ENCODE measurements at places on chromosomes 7 and 10.

- DNase-seq = peak; percentile 86
These were observed 10.7 kb downstream of the HBP1 start for GRCh38 chr7:107179326-107180164.

GRCh38 chr10:104099269-104099668, 13.6 kb upstream of the COL17A1 start:
- peak; percentile 78 for DNase-seq

DNA sequence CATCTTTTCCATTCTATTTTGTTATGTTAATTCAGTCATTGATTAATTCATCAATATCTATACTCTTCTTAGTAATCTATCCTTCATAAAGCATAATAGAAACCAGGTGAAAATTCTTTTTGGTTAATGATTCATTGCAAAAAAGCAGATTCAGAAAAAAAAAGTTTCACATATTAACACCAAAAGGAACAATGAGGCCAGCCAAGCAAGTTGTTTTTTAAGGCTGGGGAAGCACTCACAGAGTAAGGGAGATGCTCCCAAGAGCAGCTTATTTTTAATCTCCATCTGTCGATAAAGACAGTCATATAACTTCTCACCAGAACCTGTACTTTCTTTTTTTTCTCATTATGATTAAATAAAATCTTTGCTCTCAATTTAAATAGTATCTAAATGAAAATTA, 95.8 kb downstream of the CACNA2D1 start:
- DNase-seq = no peak

DNA sequence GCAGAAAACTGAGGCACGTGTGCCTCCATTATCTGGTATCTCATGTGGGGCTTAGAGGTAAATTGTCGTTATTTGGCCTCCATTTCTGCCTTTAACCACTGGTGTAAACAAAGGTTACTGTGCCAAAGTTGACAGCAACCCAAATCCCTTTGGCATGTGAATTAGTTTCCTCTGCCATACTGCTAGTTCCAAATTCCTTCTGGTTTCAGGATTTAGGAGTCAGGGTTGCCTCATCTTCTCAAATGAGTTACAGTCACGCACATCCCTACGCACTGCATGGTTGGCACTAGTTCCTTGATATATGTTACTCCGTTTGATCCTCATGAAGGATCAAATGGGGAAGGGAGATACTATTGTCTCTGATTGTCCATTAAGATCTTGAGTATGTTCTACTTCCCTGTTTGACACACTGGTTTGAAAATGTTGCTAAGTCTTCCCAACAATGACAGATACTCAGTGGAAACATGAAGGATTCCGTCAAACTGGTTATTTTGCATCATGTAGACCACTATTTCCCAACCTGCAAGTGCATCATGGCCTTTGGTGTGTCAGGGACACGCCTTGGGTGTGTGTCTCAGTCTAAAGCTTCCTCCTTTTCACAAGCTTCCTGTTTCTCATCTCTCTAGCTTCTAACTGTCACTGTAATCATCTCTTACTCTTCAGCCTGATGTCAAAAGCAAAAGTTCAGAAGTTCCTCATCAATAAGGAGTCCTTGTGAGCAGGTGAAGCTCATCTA, at the start of gene LIPN:
LIPN (plus strand) TSS at position 655 of the 736 bp plus-strand sequence. CDS start 1,386 bp downstream, outside the sequence.
- peak; percentile 94 for DNase-seq

- DNase-seq = no peak
These were observed 29.7 kb downstream of the OGDH start for GRCh38 chr7:44636041-44636584.

GRCh38 chr10:97676770-97677581, 10.1 kb downstream of the AVPI1 start:
- DNase-seq = peak; percentile 72

DNA sequence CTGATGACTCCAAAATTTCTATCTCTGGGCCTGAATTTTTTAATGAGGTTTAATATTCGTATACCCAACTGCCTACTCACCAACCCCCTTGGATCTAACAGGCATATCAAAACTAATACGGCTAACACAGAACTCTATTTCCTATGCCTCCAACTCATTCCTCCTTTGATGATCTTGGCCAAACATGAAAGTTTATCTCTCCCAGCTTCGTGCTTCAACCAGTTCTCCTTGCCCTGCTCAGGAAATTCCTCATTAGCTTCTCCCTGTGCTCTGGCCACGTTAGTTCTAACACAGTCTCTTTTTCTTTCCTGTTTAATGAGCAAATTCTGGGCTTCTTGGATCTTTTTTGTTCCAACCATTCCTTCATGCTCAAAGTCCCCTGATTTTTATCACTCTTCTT, 138.9 kb upstream of the PTN start:
- no peak for DNase-seq

DNA sequence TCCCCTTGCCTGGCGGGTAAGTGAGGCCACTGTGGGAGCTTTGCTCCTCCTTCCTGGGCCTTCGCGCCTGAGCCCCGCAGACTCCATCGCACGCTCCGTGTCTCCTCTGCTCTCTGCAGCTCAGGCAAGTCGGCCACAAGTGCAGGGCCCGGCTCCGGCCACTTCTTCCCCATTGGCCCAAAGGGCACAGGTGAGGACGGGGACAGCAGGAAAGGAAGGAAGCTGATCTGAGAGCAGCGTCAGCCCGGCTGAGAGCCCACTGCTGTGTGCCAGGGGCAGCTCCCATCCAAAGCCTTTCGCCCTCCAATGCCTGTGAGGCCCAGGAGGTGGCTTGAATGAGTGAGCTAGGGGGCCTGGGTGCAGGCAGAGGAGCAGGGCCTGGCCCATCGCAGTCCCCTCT, 33.7 kb upstream of the RHEB start:
- DNase-seq = no peak
